ENCODE measurements at places on chromosomes 4 and X.

DNA sequence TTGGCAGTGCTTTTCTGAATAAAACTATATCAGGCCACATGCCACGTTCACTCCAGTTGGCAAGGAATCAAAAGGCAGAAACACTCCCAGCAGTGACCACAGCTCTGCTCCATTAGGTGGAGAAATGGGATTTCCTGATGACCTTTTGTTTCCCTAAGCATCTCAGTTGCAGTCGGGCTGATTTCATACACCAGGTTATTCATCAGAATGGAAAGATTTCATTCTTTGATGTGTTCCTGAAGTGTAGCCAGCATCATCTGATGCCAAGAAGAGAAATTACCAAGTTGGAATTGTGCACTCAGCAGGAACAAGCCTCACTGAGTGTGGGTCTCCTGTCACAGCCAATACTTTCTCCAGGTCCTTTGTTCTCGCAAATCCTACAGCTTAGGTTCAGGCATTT is 193.7 kb downstream of the SPATA18 start:
- DNase-seq = no peak

DNA sequence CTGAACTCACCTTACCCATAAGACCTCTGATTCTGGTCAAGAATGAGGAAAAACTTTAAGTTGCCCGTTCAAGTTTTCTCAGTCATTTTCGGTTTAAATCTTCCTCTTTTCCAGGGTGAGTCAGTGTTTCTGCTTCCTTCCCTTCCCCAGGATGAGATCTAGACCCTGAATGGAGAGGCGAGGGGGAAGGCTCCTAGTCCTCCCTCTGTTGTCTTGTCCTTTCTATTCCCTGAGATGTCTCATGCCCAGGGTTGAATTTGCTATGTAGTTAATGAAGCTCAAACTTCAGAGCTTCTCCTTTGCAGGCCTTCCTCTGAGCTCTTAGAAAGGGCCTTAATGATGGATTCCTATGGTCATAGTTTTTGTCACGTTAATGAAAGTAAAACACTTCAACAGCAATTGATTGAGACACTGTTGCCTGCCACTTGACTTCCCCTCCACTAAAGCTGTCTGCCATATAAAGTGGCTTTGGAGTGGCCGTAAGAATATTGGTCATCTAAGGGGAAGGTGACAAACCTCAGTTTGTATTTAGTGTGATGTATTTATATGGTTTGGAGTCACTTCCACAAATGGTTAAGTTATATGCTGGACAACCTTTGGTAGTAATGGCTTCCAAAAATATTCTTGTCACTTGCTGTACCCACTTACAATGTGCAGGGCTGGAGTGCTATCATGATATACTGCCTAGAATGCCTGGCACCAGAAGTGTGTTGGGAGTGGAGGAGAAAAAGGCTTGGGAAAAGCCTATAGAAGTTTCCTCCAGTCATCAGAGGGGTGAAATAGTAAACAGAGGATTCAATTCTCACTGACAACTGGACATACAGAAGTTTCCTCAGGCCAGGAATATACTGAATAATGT is 24.3 kb upstream of the GPRIN3 start:
- no peak for DNase-seq

DNA sequence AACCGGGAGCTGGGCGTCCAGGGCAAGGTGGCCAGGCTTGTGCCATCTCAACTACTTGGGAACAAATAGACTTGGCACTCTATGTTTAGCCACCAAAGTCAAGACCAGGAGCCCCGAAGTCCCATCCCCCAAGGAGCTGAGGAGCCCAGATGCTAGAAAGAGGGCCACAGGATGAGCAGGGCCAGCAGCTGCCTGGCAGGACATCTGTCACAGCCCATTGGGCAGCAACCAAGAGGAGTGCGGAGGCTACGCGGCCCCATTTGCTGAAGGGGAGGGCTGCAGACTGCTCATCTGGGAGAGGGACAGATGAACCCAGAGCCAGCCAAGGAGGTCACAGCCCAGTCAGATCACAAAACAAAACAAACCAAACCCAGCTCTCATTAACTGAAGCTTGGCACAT is 22.9 kb upstream of the SOWAHD start:
- DNase-seq = no peak

GRCh38 chrX:116841290-116841689 is 378.5 kb upstream of the CT83 start:
- no peak for DNase-seq

GRCh38 chr4:158327525-158327924 is 117.2 kb downstream of the TMEM144 start:
- DNase-seq = no peak

- DNase-seq = no peak
These were observed 683.1 kb downstream of the KCTD8 start for GRCh38 chr4:43765514-43765913.

DNA sequence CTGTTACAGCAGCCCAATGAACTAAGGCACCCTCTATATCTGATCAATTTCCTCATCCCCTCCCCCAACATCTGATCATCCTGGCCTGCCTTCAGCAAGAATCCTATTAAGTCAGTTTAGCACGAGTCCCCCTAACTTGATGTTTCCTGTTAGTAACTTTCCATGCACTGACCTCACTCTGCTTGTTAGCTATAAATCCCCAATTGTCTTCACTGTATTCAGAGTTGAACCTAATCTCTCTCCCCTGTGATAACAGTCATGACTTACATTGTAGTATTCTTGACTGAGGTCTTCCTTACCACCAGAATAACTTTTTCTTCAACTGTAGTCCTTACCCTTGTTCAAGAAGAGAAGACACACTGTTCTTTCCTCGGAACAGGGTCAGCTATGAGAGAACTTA is 8.5 kb downstream of the ANXA5 start:
- no peak for DNase-seq

DNA sequence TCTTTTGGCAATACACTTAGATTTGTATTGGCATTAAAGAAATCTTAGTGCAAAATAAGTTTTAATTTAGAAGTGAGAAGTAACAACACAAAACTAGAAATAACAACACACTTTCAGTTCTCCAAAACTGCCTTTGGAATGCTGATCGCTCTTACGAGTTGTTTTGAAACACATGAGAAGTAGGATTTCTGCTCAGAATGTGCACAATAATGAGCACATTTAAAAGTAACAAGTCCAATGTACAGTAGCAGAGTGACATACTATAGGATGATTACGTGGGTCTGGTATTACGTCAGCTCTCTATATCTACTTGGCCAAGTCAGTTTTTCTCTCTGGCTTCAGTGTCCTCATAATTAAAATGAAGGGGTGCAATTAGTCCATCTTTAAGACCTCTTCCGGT is 164.8 kb downstream of the CHM start:
- DNase-seq = no peak

DNA sequence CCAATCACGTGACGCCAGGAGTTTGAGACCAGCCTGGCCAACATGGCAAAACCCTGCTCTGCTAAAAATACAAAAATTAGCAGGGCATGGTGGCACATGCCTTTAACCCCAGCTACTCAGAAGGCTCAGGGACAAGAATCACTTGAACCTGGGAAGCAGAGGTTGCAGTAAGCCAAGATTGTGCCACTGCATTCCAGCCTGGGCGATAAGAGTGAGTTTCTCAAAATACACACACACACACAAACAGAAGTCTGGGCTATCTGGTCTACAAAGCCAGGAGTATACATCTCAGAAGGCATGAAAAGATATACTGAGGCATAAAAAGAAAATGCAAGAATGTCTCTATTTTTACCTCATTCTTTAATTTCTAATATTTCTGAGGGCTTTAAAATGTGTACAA is 11.3 kb downstream of the YTHDC1 start:
- no peak for DNase-seq

DNA sequence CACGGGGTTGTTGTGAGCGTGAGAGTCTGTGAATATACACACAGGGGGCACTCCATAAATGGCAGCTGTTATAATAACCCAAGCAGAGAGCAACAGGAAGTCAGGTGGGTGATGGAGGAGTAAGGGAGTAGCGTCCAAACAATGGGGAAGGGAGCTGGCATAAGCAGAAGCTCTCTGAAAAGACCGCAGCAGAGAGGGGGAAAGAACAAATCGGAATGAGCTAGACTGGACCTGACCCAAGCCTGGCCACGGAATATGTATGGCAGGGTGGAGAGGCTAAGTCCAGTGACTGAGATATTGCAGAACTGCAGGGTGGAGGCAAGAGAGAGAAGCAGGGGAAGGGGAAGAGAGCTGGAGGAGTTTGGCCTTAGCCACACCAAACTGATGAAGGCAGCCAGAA is 6.5 kb upstream of the GJB1 start:
- DNase-seq = no peak
